GM20000 (cell line): ENCODE measurements at places on chromosomes 11 and 22.
A peak's percentile ranks its signal among the peaks of the same experiment; 100 is the strongest.

DNA sequence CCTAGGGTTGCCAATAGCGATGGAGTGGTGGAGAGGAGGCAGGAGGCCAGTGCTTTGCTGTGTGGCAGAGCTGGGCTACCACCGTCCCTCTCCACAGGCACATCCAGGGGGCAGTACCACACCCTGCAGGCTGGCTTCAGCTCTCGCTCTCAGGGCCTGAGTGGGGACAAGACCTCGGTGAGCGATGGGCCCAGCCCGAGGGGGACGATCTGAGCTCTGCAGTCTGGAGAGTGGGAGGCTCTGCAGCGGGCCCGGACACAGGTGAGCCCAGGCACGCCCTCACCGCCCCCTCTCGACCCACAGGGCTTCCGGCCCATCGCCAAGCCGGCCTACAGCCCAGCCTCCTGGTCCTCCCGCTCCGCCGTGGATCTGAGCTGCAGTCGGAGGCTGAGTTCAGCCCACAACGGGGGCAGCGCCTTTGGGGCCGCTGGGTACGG is 2.5 kb downstream of the PKP3 start:
- DNase-seq = peak; percentile 71

- DNase-seq = no peak
Measured at GRCh38 chr11:76266286-76267100, 60.2 kb upstream of the WNT11 start.

GRCh38 chr22:47110817-47111443 is 348.5 kb downstream of the TBC1D22A start:
- no peak for DNase-seq

DNA sequence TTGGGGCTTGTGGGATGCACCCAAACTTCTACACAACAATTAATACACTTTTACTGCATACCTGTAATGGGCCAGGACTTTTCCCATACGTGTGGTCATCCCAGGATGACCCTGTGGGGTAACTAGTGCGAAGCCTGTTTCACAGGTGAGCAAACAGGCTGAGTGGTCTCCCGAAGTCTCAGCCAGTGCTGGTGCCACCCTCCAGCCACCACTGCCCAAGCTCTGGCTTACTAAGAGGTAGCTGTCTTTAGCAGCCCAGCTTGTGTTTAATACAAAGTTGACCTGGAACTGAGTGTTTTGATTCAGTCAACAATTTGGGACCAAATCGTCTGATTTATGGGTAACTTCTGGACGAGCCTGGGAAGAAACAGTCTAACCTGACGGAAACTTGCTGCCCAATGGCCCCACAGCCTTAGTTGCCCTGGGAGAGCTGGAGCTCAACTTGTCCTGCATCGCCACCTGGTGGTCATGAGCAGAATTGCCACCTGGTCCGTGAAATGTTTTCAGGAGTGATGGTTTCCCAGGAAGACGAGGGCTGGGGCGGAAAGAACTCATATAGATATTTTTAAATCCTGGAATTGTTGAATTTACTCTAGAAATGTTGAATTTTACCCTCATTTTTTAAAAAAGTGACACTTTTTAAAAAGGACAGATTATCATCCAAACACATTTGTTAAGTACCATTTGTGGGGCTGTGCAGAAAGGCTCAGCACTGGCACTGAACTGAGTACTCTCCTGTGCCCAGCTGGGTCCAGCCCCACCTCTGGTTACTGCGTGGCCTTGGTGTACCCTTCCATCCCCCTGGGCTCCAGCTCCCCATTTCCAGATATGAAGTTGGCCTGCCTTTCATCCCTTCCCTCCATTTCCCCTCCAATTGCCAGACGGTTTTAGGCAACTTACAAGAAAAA is 95.5 kb upstream of the PARVA start:
- DNase-seq = peak; percentile 78
